ENCODE measurements at places on chromosomes 4 and X.

DNA sequence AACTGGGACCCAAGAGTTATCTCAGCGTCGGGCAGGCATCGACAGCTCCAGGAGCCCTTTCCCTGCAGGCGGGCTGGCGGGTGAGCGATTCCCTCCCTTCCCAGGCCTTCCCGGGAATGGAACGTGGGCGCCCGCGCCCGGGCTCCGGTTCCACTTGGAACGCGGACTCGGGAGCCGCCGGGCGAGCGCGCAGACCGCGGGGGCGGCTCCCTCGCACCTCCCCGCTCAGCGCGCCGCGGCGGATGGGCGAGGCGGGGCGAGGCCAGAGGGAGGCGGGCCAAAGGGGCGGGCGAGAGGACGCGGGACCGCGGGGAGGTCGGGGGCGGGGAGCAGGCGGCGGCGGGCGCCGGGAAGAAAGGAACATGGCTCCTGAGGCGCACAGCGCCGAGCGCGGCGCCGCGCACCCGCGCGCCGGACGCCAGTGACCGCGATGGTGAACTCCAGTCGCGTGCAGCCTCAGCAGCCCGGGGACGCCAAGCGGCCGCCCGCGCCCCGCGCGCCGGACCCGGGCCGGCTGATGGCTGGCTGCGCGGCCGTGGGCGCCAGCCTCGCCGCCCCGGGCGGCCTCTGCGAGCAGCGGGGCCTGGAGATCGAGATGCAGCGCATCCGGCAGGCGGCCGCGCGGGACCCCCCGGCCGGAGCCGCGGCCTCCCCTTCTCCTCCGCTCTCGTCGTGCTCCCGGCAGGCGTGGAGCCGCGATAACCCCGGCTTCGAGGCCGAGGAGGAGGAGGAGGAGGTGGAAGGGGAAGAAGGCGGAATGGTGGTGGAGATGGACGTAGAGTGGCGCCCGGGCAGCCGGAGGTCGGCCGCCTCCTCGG lies at the start of gene PKD2:
Gene PKD2 (plus strand): TSS at position 332 of the 818 bp plus-strand sequence. CDS start 99 bp downstream, at position 431.
- DNase-seq = no peak

GRCh38 chr4:112938461-112939058 lies 110.9 kb upstream of the ANK2 start:
- DNase-seq = no peak

DNA sequence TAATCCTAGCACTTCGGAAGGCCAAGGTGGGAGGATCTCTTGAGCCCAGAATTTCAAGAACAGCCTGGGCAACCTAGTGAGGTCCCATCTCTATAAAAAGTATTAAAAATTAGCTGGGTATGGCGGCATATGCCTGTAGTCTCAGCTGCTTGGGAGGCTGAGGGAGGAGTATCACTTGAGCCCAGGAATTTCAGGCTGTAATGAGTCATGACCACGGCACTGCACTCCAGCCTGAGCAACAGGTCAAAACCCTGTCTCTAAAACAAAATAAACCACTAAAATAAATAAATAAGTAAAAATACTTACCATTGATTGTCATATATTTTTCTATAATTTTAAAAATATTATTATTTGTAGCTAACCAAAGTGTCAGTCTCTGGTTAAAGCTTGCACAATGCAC lies 315.6 kb upstream of the SMIM31 start:
- DNase-seq = no peak

GRCh38 chr4:190017357-190018200 lies 9.5 kb downstream of the FRG2 start:
- DNase-seq = no peak

GRCh38 chr4:147118528-147118927 lies 172.9 kb upstream of the TTC29 start:
- no peak for DNase-seq

- DNase-seq = no peak
These were observed 519.2 kb downstream of the RPA4 start for GRCh38 chrX:97402903-97403302.

DNA sequence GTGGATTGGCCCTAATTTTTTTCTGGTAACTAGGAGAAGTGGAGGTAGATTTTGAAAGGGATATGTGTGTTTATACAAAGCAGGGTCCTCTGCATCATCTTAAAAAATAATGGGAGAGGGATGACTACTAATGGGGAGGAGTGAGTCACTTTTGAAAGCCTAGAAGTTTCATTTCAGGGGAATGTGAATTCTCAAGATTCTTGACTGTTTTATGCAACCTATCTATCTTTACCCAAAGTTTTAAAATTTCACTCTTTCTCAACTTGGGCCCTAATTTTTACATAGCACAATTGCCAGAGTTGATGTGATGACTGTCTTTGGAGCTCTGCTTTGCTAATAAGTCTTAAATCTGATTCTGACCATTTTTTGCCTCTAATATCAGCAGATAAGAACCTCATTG lies 445.2 kb downstream of the GRXCR1 start:
- DNase-seq = no peak

DNA sequence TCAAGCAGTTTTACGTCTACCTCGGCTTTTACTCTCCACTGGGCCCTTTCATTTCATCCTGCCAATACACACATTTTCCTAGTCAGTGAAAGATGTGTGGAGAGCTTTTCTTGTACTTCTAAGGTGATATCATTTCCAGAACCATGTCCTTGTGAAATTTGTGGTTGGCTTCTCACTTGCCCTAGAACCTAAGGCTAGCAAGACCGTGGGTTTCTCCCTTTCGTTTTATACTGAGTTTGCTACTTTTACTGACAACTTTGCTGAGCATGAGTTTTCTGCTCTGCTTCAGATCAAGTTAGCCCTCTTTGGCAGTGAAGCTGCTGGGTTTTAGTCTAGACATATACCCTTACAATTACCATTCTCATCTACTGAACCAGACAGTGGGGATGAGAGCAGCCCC lies 95.7 kb upstream of the FRMPD4 start:
- no peak for DNase-seq

DNA sequence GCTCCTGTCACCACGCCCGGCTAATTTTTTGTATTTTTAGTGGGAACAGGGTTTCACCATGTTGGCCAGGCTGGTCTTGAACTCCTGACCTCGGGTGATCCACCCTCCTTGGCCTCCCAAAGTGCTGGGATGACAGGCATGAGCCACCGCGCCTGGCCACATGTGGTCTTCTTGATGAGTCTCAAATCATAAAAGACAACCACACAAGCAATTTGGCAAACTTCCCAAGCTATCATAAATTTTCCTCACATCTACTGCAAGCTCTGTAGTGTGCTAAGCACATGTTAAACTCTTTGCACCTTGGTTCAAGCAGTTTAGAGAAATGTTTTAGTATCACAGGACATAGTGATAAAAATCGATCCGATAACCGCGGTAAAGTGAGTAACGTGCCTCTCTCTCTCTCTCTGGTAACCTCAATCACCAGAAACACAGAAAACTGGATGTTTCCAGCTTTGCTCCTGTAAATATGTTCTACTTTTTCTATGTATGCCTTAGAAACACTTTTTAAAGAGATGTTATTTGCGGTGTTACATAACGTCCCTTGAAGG lies 256.8 kb downstream of the DHRSX start:
- no peak for DNase-seq

- peak; percentile 67 for DNase-seq
These were observed 81.0 kb downstream of the ADGRA3 start for GRCh38 chr4:22434895-22435294.

GRCh38 chr4:41260116-41260733 lies 3.5 kb downstream of the UCHL1 start:
- no peak for DNase-seq

- DNase-seq = no peak
These were observed 20.6 kb downstream of the MED28 start for GRCh38 chr4:17635056-17635455.

DNA sequence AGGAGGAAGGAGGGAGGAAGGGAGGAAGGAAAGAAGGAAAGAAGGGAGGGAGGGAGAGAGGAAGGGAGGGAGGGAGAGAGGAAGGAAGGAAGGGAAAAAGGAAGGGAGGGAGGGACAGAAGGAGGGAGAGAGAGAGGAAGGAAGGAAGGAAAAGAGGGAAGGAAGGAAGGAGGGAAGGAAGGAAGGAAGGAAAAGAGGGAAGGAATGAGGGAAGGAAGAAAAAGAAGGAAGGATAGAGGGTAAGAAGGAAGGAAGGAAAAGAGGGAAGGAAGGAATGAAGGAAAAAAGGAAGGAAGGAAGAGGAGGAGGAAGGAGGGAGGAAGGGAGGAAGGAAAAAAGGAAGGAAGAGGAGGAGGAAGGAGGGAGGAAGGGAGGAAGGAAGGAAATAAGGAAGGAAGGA lies 796.8 kb downstream of the ARAP2 start:
- no peak for DNase-seq
